ENCODE measurements at places on chromosomes 3 and 15.

DNA sequence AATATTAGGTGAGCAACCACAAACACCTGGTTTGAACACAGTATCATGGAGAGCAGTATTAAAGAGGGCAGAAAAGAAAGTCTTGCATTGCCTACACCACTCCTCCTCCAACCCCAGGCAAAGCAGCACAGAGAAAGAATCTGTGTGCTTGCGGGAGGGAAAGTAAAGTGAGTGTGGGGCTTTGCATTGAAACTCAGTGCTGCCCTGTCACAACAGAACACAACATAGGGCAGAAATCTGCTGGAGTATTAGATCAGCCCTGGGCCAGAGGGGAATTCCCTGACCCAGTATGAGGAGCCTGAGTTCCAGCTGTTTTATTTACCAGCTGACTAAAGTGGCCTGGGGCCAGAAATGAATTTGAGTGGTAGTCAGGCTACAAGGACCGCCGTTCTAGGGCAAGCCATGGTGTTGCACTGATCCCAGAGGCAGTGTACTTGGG, 75.5 kb downstream of the SPATA16 start:
- DNase-seq, result peak; percentile 12

DNA sequence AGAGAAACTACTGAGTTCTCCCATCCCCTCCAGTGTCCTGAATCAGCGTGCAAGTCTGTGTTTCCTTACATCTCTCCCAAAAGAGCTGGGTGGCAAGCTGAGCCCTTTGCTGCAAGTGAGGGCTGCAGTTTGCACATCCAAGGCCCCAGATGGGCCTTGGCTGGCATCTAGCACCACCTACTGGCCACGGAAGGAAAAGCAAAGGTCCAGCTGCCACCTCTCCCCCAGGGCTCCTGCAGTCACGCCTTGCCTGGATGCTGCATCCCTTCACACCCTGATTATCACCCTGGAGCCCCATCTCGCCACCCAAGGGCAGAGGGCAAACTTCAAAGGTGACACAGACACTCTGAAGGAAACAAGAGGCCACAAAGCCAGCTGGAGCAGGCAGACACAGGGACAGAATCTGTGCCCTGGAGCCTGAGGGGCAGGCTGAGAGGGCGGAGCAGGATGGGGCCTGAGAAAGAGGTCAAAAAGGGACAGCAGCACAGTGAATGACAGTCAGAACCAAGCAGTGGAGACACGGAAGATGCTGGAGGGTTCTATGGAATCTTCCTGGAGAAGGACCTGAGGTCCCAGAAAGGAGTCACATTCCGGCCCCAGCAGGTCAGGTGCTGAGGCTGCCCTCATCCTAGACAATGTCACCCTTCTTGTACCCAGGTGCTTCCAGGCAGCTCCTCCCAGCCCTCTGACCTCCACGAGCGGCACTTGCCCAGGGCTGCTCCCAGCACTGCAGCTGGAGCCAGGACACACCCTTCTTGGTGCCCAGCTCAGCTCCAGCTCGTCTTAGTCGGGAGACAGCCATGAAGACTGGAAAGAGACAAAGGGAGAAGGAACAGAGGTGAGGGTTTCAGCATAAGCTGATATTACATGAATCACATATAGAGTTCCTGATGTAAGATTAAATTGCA, 18.3 kb upstream of the NTRK3 start:
- DNase-seq, result peak; percentile 77

DNA sequence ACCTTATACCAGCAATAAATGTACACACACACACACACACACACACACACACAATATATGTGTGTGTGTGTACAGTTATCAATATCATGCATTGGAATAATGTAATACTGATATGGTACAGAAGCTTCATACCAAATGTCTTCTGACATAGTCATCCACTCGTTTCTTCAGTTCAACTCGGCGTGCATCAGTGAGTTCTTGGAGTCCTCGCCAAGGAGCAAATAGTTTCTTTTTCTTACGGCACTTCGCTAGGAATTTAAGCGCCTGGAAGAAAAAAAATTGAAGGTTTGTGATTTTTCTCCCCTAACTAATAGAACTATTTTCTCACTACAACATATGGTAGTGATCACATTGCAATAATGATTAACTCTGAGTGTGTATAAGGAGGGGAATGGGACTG, 32.1 kb upstream of the GOLGB1 start:
- no peak for DNase-seq

DNA sequence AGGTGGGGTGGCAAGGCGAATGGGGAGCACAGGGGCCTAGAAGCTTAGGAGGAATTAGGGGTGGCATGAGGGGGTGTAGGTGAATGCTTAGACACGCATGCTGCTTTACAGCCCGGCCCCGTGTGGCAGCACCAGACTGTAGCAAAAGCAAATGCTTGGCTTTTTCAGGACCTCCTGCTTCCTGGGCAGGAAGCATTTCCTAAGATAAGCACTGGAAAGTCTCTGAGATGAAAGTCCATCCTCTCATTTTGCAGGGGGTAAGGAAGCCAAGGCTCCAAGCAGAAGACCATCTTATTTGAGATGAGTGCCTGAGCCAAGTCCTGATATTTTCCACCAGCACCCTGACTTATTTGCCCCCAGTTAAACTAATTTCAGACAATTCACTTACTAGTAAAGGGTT, 12.9 kb downstream of the SSUH2 start:
- no peak for DNase-seq

- DNase-seq, result no peak
These were observed 68.7 kb upstream of the MB21D2 start for GRCh38 chr3:192986379-192986778.

DNA sequence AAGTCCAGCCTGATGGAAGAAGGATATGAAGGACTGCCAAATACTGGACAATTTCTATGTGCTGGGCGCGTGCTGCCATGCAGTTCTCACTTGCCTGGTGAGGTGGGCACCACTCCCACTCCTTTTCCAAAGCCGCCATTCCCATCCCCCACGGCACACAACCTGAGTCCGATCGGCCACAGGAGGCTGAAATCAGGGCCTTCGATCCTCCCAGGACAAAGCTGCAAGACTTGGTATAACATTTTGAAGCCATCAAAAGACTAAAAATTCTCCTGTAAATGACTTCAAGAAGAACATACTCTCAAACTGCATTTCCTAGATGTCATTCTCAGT, 3.1 kb upstream of the MAP6D1 start:
- no peak for DNase-seq

DNA sequence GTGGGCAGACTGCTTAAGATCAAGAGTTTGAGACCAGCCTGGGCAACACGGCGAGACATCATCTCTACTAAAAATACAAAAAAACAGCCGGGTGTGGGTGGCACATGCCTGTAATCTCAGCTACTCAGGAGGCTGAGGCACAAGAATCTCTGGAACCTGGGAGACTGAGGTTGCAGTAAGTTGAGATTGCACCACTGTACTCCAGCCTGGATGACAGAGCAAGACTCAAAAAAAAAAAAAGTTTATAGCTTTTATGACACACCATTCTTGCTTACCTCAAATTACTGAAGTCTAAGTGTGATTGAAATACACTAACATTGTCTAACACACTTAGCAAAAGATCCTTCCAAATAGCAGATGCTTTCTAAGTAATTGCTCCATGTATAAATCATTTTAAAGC, 207.6 kb downstream of the STAG1 start:
- DNase-seq, result no peak

DNA sequence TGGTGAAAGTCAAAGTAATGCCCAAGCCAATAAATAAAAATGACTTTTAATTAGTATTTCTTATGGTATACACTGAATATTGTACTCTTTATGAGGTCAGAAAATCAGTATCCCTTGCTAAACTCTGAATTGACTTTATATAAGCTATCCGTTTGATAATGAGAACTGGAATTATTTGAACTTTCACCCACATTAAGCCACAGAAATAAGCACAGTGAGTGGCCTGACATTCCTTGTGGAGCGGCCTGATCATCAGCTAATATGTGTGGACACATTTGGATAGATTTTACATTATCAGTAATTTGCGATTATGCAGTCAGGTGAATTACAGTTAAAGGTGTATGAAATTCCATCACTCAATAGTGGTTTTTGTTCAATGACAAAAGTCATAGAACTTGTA, 136.0 kb upstream of the CBLB start:
- no peak for DNase-seq

DNA sequence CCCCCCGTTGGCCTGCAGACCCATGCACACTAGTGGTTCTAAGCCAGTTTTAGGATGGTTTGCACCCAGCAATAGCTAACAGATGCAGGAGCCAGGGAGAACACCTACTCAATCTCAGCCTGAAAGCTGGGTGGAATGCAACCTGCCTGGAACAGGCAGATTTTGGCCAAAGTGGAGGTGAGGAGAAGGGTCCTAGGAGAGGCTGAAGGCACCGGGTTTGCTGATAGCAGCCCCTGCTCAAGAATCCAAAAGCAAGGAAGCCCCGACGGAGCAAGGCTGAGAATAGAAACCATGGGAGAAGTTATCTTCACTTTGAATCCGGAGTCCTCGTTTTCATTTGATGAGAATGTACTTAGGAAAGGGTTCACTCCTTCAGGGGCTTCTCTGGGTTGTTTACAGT, 9.9 kb downstream of the RRP9 start:
- DNase-seq, result no peak

GRCh38 chr15:63528138-63528659, 23.8 kb downstream of the USP3 start:
- no peak for DNase-seq

DNA sequence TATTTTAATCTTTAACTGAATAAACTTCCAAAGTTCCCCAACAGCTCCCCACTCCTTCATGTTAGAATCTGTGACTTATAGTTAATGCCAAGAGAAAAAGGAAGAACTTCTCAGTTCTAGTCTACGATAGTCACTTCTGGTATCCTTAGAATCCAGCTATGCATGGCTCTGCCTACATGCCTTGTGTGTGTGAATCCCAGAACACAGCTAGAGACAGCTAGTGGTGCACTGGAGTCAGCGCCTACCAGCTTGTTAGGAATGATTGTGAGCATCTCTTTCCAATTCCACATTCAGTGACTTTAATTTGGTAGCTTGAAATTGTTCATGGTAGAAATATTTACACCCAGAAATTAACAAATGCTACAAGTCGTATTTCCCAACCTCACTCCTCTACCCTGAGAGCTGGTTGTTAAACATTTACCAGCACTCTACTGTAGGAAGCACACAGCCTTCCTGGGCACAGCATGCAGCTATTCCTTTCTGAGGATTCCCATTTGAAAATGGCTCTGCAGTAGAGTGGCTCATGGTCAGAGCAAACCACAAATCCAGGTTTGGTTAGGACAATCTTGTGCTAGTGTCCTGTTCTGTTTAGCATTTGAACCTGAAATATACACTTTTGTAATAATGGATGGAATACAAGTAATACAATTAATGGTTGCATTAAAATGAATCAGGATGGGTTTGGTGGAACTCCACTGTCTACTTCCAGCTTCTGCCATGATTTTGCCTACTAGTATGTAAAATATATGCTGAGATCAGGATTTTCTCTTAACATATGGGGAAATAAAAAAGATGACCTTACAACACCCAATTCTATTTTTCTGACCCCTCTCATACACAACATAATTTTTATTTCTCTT, 371.0 kb upstream of the GBE1 start:
- DNase-seq, result no peak

- no peak for DNase-seq
These were observed 67.1 kb downstream of the CEMIP start for GRCh38 chr15:80846031-80846815.

- peak; percentile 82 for DNase-seq
These were observed 52.7 kb upstream of the SPATA12 start for GRCh38 chr3:57007521-57008460.

DNA sequence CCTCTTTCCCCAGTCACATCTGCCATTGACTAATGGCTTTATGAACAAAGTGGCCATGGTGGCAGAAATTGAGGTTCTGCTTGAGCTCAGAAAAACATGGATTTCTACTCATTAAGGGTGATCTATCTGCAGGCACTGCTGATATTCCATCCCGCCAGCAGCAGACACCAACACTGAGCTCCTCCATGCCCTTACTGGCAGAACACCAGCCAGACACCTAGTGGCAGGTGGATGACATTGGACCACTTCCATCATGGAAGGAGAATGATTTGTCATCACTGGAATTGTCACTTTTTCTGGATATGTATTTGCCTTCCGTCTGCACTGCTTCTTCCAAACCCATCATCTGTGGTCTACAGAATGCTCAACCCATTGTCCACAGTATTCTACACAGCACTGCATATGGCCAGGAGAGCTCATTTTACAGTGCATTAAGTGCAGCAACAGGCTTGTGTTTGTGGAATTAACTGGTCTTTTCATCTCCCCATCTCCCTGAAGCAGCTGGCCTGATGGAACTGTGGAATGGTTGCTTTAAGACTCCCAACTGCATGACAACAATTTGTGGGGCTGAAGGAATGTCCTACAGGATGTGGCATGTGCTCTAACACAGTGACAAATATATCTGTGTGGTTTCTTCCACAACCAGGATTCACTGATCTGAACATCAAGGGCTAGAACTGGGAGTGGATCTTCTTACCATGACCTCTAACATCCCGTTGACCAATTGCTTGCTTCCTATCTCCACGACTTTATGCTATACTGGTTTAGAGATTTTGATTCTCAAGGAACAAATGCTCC, 103.4 kb downstream of the WNT7A start:
- DNase-seq, result no peak

GRCh38 chr3:43378066-43378935, 92.0 kb downstream of the SNRK start:
- peak; percentile 62 for DNase-seq

GRCh38 chr3:7075117-7075516, 214.2 kb downstream of the GRM7 start:
- no peak for DNase-seq

GRCh38 chr15:68640791-68641331, 62.1 kb downstream of the CORO2B start:
- no peak for DNase-seq

DNA sequence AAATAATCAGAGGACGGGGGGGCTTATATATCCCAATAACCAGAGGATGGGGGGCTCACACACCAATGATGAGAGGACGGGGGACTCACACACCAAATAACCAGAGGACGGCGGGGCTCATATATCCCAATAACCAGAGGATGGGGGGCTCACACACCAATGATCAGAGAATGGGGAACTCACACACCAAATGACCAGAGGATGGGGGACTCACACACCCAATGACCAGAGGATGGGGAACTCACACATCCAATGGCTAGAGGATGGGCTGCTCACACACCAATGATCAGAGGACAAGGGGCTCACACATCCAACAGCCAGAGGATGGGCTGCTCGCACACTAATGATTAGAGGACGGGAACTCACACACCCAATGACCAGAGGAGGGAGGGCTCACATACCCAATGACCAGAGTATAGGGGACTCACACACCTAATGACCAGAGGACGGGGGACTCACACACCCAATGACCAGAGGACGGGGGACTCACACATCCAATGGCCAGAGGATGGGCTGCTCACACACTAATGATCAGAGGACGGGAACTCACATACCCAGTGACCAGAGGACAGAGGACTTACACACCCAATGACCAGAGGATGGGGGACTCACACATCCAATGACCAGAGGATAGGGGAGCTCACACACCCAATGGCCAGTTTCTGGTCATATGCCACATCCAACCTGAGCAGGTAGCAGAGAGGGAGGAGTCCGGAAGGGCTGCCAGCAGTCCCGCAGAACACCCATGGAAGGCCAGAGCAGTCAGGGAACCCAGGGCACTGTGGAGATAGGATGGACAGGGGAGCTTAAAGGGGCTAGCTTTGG, 10.6 kb downstream of the RAB6B start:
- no peak for DNase-seq

Data from hepatocyte (in vitro differentiated cells).